ENCODE measurements at places on chromosomes 2 and 18.

DNA sequence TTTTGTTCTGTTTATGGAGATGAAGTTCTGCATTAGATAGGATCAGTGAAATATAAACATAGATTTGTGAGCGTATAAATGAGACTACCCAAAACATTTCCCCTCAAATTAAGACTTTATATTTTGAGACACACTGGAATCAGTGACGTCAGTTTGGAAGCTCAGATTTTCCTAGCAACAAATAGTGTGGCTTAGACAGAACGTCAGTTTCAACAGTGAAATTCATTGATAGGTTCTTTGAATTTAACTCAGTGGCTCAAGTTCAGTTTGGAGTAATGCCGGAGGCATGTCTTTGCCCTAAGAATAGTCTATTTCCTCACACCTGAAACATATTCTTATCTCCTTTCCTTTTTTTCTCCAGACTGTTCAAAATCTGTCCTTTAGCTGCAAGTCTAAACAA is 113.6 kb upstream of the ARHGAP15 start:
- no peak for DNase-seq

DNA sequence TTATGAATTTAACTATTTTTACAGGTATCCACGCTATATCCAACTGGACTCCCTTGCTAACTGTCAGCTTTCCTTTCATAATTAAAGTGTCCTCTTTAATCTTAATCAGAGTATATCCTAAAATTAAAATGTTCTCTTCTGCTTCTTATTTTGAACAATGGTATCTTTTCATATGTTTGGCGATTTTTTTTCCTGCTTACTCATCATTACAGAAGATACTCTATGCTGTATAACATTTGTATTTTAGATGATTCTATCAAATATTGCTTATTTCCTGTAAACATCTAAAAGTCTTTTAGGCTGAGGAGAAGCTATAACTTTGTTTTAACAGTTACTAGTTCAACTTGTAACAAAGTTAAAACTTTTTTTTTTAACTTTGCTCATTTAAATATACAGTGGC is 17.4 kb downstream of the SCN2A start:
- DNase-seq, result no peak

- DNase-seq, result no peak
Observed at GRCh38 chr2:70574109-70574508, 20.5 kb upstream of the TGFA start.

DNA sequence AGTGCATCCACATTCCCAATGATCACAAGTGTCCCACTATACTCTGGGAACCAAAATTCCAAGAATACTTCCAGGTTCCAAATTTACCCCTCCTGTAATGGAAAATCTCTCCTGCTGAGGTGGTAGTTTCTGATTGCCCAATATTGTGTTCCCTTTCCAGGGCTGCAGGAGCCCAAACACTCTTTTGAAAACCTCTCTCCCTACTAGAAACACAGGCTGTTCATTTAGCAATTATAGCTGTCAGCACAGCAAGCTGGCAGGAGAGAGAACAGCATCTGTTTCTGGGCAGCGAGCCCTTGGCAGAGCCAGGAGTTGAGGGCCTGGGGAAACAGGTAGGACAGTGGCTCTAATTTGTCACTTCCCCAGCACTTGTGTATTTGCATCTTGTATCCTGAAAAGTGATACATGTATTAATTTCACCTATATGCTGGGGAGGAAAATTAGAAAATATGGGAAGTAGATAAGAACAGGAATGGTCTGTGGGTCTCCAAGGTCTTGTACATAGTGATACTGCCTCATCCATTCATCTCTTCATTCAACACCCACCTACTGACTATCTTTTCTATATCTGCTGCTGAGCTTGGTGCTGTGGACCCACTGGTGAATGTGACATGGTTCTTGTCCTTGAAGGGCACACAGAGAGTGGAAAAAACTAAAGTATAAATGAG is 16.9 kb upstream of the PAIP2B start:
- no peak for DNase-seq

Data from fibroblast of villous mesenchyme (primary cell).